ENCODE measurements at places on chromosomes 2 and 18. TPM values are rescaled to one million over a fixed set of nuclear protein-coding genes. Genes with fewer than 3 reads are reported as not detected.

TUBA3D gene
- not detected for total RNA-seq

SCN9A gene
- 23.7 TPM for total RNA-seq

DNA sequence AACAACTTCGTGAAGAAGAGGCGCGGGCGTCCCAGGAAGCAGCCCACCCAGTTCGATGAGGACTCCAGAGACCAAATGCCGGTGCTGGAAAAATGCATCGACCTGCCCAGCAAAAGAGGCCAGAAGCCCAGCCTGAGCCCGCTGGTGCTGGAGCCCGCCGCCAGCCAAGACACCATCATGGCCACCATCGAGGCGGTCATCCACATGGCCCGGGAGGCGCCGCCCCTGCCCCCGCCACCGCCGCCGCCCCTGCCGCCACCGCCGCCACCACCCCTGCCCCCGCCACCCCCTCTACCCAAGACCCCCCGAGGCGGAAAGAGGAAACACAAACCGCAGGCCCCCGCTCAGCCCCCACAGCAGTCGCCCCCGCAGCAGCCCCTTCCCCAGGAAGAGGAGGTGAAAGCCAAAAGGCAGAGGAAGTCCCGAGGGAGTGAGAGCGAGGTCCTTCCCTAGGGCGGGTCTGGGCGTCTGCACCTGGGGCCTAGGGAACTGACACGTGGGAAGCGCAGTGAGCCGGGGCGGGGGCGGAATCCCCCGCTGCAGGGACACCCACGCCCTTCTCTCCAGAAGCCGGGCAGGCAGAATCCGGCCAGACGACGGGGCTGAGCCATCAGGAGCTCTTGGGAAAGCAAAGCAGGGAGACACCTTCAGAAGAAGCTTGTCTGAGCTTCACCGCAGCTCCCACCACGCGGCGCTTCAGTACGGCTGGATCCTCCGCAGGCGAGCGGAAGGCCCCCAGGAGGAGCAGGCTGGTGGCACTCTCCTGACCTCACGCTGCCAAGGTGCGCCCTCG lies 382.8 kb downstream of the SETBP1 start:
- no peak for DNase-seq

GRCh38 chr18:26464128-26465011 lies 84.0 kb downstream of the KCTD1 start:
- DNase-seq = no peak

- peak; percentile 65 for DNase-seq
Measured at GRCh38 chr2:24827321-24828237, 34.4 kb downstream of the CENPO start.

- DNase-seq = no peak
Measured at GRCh38 chr2:140988597-140988996, 1142.2 kb downstream of the LRP1B start.

Data from progenitor cell of endocrine pancreas (in vitro differentiated cells).